Diencephalon (tissue), 1 donor: ENCODE measurements at places on chromosomes 2 and 18. TPM values are rescaled to one million over a fixed set of nuclear protein-coding genes. Genes with fewer than 3 reads are reported as not detected.

PDE6D gene
- 43.8 TPM for total RNA-seq

CRYGA gene
- total RNA-seq = not detected

ONECUT2 gene
- total RNA-seq = 7.4 TPM

SLC4A1AP gene
- total RNA-seq = 29.5 TPM

DSG1 gene
- total RNA-seq = 0.23 TPM

DYTN gene
- total RNA-seq = not detected

GPBAR1 gene
- not detected for total RNA-seq

POLR1A gene
- 14.5 TPM for total RNA-seq
